ENCODE measurements at places on chromosomes 7 and 10.

DNA sequence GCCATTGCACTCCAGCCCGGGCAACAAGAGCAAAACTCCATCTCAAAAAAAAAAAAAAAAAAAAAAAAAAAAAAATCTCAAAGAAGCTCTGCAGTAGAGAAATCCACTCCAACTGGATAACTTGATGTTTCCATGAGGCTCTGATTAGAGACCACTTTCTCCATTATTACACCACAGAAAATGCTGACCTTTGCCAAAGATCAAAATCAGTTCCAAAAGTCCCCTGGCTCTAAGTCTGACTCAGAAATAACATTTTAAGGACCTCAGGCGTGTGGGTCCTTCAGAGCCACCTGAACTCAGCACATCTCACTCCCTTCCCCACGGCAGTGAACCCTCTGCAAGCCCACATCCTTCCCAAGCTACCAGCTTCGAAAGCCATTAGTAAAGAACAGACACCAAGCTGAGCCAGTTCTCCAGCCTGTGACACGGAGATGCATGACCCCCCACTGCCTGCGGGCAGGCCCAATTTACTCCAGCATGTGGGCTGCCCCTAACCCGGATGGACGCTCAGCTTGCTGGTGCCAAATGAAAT lies 13.8 kb upstream of the TMEM120A start:
- no peak for DNase-seq

DNA sequence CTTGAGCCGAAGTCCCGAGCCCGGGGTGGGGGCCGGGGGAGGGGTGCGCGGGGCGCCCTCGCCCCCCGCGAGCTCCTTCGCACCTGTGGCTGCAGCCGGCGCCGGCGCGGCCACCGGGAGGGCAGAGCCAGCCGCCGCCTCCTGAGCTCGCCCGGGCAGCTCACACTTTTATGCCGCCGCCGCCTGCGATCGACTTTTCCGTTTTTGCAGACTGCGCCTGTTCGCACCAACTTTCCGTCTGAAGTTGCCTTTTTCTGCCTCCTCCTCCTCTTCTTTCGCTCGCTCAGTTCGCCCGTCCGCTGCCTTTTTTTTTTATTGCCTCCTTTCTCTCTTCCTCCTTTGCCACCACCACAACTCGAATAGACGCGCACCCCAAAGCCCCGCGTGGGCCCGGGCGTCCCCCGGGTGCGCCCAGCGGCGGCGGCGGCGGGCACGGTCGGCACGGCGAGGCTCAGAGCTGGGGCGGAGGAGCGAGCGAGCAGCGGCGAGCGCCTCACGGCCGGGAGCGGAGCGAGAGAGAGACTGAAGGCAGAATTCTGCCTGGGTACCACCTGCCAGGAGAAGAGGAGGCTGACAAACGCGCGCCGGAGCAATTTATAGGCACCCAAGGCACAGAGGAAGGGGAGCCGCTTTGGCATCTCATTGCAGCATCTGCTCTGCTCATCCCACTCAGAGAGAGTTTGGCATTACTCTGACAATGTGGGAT lies at the start of gene C1QL3:
Gene C1QL3 (minus strand): TSS at position 569 of the 706 bp plus-strand sequence. CDS start 814 bp downstream, outside the sequence.
- DNase-seq, result peak; percentile 24

GRCh38 chr10:99976886-99977665 lies 32.7 kb downstream of the DNMBP start:
- DNase-seq, result peak; percentile 92

DNA sequence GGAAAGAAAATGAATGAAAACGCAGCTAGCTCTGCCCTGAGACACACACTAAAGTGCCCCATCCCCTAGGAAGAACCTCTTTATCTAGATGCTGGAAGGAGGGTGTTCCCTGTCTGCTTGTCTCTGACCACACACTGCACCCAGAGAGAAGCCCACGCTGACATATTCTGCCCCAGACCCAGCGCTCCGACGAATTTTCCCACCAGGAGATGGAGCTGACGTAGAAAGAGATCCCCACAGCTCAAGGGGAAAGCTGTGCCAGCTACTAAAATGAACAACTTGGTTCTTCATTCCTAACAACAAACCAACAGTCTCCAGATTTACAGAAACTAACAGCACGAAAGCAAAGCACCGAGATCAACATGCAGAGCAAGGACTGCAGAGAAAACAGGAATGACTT lies 73.3 kb downstream of the KIAA1549 start:
- no peak for DNase-seq

DNA sequence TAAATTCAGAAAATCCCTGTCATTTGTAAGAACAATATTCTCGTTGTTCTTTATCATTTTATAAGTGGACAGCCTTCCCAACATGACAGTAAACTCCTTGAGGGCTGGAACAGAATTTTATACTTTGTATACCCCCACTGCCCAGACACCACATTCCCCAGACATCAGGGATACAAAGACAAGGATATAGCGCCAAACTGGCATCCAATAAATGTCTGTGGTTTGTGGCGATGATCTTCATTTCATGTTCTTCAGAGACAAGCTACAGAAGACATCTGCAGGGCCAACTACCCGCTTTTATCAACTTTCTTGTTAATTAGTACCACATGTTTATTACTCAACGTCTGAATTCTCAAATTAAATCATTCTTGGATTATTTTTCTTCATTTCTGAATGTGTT lies 155.9 kb downstream of the ATE1 start:
- DNase-seq, result peak; percentile 54

GRCh38 chr10:132164761-132165278 lies 21.9 kb upstream of the DPYSL4 start:
- DNase-seq, result no peak

DNA sequence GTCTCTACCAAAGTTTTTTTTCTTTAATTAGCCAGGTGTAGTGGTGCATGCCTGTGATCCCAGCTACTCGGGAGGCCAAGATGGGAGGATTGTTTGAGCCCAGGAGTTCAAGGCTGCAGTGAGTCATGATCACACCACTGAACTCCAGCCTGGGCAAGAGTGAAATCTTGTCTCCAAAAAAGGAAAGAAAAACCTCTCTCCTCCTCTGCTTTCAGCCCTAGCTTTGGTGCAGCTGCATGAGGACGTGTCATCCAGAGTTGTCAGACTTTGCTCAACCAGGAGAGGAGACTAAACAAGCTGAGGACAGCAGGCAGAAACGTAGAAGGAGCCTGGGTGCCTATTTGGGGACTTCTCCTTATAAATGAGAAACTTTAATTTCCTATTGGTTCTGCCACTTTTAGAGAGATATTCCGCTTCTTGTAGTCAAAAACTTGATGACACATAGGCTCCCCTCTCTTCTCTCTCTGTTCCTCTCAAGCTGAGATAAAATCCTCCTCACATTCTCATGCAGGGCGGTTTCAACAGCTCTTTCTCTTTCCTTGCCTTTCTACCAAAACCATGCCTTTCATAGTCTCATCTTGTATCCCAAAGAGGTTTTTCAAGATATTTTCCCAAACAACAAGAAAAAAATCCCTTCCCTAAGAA lies 205.4 kb downstream of the ARHGAP12 start:
- DNase-seq, result no peak

DNA sequence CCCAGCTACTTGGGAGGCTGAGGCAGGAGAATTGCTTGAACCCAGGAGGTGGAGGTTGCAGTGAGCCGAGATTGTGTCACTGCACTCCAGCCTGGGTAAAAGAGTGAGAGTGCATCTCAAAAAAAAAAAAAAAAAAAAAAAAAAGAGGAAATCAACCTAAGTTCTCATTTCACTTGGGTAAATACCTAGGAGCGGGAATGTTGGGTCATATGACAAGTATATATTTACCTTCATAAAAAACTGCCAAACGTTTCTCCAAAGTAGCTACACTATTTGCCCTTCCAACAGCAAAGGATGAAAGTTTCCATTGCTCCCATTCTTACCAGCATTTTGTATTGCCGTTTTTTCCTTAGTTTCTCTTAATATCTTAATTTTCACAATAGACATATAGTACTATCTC lies 9.8 kb downstream of the P4HA1 start:
- DNase-seq, result no peak

- DNase-seq, result no peak
Observed at GRCh38 chr7:27109466-27110185, 7.1 kb upstream of the HOXA2 start.

DNA sequence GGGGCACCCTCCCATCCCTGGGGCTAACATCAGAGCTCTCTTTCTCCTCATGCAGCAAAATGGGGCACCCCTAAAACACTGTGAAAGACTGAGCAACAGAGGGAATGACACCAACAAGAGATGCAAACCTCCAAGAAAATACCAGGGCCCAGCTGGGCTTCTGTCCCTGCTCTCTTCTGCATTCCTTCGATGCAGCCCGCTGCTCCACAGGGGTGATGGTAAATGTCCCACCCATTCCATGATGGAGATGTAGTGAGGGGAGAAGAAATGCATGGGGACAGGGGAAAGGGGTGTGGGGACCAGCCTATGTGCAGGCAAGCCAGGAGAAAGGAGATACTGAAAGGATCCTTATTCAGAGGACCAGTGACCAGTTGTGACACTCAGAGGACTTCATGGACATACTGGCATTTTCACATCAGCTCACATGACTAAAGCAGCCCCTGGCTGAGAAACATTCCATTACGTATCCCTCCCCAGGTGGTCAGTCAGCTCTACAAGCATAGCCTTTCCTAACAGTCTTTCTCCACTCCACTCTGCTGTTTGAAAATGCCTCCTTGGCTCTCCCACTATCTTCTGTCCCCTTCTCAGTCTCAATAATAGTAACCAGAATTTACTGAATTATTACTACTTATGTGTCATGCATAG lies 13.3 kb downstream of the SORBS1 start:
- no peak for DNase-seq

DNA sequence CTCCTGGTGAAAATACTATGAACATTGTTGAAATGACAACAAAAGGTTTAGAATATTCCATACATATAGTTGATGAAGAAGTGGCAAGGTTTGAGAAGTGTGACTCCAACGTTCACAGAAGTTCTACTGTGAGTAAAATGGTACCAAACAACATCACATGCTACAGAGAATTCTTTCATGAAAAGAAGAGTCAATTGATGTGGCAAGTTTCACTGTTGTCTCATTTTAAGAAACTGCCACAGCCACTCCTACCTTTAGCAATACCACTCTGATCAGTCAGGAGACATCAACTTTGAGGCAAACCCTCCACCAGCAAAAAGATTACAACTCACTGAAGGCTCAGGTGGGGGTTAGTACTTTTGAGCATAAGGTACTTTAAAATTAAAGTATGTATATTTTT lies 693.3 kb downstream of the GRID1 start:
- DNase-seq, result no peak

DNA sequence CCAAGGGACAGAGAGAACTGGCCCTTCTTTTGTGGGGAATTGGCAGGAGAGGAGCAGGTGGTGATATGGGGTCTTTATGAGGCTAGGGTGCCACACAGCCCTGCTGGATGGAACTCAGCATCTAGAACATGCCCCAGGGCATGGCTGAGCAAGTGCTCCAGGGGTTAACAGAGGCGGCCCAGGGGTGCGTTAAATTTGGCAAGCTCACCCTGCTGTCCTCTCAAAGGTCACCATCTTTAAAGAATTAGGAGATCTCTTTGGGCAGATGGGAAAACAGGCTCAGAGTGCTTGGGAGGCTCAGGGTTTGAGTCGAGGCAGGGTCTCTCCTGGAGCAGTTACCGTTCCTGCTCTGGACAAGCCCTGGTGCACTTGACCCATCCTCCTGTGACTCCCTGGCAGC lies 21.4 kb upstream of the UNC5B start:
- DNase-seq, result no peak

GRCh38 chr10:2926918-2927660 lies 140.3 kb upstream of the PFKP start:
- no peak for DNase-seq

- DNase-seq, result no peak
Observed at GRCh38 chr10:25614652-25615051, 319.4 kb upstream of the MYO3A start.

DNA sequence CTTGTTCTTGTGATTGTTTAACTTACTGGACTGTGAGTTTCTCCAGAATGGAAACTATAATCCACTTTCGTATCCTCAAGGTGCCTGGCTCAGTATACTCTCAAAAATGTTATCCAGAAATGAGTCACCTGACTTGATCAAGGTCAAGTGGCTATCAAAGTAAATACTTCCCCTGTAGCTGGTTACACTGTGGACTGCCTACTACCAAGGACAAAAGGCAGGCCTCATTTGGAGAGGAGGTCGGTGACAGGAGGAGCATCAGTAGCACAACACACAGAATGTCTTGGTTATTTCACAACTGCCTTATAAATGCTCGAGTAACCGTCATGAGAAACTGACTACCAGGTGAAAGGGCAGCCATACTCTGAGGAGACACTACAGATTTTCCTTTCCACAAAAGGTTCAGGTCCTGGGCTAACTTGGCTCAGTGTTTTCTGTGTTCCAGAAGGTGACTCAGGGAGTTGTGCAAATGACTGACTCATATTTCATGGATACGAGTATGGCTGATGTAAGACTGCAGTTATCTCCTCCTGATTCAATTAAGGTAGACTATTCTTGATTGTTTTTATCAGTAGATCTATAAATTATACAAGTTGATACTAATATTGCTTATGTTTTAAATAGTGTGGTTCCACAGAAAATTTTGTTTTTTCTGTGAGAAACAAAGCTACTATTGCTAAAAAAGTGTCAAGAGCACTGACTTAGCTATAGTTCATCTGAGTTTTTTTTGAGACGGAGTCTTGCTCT lies 4.2 kb upstream of the CCNY start:
- peak; percentile 82 for DNase-seq

DNA sequence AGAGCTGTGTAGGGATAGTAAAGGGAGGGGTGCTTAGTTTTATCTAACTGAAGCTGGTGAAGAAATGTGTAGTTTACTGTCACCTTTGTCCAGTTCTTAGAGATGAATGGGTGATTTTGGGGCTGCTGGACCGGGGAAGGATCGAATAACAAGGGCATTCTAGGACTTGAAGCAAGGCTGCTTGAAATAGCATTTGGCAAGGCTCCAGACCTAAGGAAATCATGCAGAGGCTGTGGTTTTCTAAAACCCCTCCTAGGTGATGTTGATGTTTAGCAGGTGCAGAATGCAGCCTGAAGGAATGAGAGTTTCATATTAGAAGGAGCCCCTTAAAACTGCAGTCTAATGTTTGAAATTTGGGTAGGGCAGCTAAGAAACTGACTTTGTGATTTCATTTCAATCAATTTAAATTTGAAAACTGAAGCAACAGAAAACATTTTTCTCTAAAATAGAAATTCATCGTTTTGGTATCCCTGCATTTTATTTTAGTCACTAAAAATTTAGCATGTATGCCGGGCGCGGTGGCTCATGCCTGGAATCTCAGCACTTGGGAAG lies 68.5 kb downstream of the TET1 start:
- no peak for DNase-seq

GRCh38 chr7:92808006-92808405 lies 28.4 kb downstream of the CDK6 start:
- DNase-seq, result peak; percentile 47

All from fibroblast of gingiva (primary cell).